ENCODE measurements at places on chromosomes 11 and 22.

DNA sequence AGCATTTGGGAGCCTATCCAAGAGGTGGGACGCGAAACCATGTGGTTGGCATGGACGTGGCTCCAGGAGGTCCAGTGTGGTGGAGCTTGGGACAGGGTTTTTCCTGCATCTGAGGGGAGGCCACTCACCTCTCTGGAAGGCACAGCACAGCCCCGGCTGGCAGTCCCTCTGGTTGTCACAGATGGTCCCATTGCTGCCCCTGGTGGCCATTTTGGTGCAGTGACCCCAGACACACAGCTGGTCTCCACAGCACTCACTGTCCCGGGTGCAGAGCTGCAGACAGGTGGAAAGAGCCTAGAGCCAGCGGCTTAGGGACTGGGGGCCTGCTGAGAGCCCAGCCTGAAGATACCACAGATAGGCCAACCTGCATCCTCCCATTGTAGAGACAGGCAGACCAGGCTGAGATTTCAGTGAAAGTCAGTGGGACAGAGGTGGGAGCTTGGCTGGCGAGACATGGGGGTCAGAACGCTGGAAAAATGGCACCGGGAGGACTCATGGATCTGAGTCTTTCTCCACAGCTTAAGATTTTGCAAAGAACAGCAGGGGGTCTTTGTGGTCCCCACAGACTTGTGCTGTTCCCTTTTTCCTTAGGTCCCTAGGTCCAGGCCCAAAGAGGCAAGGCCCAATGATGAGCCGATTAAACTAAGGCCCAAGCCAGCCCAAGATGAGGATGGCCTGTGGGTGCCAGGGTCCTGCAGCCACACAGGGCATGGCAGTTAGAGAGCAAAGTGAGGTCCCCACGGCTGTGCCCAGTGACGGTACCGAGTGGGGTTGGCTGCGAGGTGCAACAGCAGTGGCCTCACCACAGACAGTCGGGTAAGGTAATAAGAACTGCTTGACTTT lies 41.4 kb downstream of the DKK3 start:
- peak; percentile 78 for DNase-seq

DNA sequence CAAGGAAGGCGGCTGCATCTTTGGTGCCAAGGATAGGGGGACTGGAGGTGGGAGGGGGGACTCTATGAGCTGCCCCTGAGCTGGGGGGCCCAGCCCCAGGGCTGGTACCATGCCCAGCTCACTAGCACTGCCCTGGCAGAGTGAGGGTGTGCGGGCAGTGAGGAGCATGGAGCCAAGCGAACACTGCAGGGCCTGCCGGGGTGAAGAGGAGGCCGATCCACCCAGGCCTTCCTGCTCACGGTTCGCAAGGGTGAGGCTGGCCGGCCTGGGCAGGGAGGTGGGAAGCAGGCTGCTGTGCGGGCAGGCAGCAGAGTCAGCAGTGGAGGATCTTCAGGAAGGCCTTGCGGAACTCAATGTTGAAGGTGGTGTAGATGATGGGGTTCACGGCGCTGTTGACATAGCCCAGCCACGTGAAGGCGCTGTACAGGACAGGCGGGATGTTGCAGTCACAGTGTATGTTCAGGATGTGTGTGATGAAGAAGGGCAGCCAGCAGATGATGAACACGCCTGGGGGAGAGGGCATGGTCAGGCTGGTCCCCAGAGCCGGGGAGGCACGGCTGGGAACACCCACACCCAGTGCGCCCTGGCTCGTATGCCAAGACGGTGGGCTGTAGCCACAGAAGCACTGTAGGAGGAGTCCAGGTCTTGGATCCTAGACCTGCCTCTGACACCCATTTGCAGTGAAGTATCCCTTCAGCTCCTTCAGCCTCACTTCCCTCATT lies 23.0 kb downstream of the ANKK1 start:
- no peak for DNase-seq

- no peak for DNase-seq
Measured at GRCh38 chr11:86171627-86172026, 72.9 kb upstream of the EED start.

- DNase-seq: peak; percentile 84
Measured at GRCh38 chr22:42444077-42444904, 12.1 kb upstream of the NFAM1 start.

DNA sequence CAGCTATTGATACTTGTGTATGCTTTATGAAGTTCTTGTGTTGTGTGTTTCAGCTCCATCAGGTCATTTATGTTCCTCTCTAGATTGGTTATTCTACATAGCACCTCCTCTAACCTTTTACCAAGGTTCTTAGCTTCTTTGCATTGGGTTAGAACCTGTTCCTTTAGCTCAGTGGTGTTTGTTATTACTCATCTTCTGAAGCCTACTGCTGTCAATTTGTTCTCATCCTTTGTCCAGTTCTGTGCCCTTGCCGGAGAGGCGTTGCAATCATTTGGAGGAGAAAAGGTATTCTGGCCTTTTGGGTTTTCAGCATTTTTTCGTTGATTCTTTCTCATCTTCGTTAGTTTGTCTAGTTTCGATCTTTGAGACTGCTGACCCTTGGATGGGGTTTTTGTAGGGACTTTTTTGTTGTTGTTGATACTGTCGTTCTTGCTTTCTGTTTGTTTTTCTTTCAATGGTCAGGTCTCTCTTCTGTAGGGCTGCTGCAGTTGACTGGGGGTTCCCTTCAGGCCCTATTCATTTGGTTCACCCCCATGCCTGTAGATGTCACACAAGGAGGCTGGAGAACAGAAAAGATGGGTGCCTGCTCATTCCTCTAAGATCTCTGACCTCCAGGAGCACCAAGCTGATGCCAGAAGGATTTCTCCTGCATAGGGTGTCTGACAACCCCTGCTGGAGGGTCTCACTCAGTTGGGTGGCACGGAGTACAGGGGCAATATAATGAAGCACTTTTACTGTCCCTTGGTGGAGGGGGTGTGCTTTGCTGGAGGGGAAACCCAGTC lies 35.9 kb upstream of the MUC15 start:
- DNase-seq: no peak

DNA sequence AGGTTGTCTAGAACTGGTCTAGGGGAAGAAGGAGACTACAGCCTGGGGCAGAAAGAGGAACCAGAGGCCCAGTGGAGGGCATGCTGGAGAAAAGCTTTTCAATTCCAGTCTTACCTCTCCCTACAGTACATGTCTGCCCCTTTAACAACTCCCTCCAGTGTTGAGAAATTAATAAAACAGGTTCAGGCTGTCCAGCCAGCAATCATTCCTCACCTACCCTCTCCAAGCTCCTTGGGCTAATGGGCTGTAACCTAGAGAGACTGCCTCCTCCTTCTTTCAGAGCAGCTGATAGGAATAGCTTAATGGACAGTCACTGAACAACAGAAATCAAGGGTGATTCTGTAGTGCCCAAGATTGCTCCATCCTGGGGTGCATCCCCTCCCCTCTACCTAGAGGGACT lies 8.8 kb downstream of the SLC35F2 start:
- no peak for DNase-seq

DNA sequence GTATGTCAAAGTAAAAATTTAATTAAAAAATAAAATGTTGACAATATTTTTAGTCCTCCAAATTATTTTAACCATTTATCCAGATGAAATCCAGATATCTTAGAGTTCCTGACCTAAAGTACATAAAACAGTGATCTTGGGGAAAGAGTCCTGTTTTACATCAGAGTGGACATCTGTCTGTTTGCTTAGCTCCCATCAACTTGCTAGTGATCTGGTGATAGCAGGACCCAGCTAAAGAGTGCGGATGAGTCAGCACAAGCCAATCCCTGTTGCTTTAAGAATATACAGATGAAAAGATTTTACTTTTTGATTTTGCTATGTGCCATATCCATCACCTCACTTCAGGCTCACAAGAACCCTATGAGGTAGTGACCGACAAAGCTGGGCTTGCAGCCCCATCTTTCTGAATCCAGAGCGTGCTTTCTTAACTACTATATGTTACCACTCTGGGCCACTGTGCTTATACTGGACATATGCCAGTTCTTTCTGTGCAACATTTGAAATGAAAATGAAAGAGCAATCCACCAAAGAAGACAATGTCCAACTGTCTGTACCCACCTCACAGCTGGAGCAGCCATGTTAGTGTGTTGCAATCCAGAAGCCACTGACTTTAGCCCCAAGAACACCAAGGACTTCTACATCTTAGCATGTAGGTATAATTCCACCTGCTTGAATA lies 167.6 kb upstream of the SESN3 start:
- DNase-seq: no peak

DNA sequence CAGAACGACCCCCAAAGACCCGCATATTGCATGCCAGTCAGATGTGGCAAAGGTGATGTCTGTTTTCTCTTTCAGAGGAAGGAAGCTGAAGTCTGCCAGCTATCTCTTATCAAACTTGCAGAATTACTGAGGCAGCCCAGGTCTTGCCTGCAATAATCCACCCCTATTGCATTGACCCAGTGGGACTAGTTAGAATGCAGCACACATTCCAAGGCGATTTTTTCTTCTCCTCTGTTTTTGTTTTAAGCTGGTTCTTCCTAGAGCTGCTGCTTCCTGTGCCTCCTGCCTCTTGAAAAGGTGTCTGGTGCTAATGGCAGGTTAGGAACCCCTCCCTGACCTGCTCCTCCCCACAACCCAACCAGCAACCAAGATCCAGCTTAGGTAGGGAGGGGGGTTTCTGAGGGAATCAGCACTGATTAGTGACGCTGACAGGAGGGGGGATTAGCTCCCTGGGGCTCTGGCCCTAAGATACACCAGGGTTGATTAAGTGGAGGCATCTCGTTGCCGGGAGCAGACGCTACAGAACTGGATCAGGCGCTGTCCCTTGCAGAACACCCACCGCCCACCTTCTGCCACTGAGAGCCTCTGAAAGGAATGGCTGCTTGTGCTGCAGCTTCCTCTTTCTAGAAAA lies 2.8 kb downstream of the NTM start:
- no peak for DNase-seq

- DNase-seq: peak; percentile 15
Measured at GRCh38 chr11:40328890-40329614, 1130.4 kb downstream of the LRRC4C start.

GRCh38 chr22:17890245-17890671 lies 116.0 kb upstream of the BID start:
- no peak for DNase-seq
